ENCODE measurements at places on chromosomes 12 and 14.

- no peak for DNase-seq
Observed at GRCh38 chr14:88300817-88301216, 22.3 kb downstream of the KCNK10 start.

GRCh38 chr12:90331262-90331661 is 622.6 kb upstream of the ATP2B1 start:
- DNase-seq = no peak

DNA sequence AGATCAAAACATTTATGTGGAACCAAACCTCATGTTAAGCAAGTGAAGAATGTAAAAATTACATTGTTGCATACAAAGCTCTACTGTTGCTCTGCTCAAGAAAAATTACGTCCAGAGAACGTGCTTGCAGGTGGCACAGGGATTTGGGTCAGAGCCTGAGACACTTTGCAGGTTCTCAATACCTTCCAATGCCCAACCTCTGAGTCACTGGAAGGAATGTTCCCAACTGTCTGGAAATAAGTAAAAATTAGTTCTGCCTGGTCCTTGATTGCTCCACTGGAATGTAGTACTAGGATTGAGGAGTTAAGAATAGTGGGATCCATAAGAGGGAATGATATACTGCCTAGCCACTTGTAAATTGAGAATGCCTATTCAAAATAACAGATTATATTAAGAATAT is 2.8 kb upstream of the IFNG start:
- no peak for DNase-seq

GRCh38 chr14:96084796-96085195 is 45.6 kb downstream of the C14orf132 start:
- no peak for DNase-seq

DNA sequence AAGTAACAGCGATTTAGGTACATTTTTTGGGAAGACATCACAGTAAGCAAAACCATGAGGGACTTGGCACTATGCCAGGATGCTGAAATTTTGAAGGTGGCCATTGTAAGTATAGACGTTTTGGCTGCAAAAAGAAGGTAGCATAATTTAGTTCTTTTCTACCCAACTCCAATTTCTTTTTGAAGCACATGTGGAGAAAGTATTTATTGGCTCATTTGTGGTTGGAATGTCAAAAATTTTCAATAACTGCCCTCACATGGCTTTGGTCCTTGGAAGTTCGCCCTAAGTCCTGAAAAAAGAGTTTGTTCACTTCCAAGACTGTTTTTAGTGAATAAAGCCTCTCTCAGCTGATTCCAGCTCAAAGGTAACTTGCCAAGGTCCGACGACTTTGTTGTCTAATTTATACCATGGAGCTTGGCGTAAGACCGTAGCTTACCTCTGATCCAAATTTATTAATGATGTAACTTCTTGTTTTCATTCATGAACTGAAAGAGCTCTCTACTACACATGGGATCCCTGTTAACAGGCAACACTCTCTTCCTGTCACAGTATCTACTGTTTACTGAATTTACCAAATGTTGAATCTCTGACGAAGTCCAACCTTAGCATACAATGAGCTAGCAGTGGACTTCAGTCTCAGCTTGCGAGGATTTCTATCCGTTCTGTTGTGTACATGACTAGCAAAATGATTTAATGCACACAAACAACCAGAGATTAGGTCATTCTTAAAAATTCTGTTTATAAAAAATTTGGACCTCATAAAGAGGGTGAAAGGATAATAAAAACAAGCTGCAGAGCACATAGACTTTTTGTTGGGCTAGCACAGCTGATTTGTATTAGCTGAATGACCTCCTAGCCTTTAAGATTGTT is 49.0 kb downstream of the MSRB3 start:
- DNase-seq = no peak

GRCh38 chr14:68495101-68496039 is 297.5 kb downstream of the ZFP36L1 start:
- DNase-seq = no peak

GRCh38 chr12:13193505-13194231 is 2.9 kb upstream of the EMP1 start:
- DNase-seq = no peak

DNA sequence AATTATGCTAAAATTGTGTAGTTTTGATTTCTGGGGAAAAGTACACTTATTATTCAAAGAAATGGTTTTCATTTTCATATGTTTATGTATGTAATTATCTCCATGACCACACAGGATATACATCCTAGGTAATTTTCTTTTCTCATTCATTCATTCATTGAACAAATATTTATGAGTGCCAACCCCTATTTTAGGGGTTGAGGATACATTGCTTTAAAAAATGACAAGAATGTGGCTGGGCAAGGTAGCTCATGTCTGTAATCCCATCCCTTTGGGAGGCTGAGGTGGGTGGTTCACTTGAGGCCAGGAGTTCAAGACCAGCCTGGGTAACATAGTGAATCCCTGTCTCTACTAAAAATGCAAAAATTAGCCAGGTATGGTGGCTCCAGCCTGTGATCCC is 40.9 kb downstream of the SGPP1 start:
- no peak for DNase-seq

- no peak for DNase-seq
Observed at GRCh38 chr12:118459110-118459509, 82.8 kb downstream of the SUDS3 start.

DNA sequence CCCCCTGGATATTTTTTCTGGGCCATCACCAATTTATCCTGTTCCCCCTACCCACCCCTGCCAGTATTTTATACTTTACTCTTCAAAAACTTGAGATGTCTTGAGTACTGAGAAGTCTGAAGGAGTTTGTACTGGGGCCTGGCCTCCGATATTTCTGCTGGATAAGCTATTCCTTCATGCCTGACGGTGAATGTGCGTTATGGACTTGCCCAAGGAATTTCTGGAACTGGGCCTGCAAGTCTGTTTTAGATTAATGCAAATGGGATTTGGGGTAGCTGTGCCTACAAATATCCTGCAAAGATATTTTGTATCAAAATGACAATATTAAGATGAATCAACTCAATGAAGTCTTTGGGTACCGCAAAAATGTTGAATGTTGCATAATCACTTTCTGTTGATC is at the start of gene PTCSC3:
PTCSC3 (minus strand) TSS at position 199 of the 400 bp plus-strand sequence.
- no peak for DNase-seq
